ENCODE measurements at places on chromosomes 11 and 22. TPM values are rescaled to one million over a fixed set of nuclear protein-coding genes. Genes with fewer than 3 reads are reported as not detected.

Gene PHOX2A
- total RNA-seq = not detected

Gene TRIM66
- 30.2 TPM for total RNA-seq

Gene MMP10
- total RNA-seq = not detected

Gene APOL4
- 2.7 TPM for total RNA-seq

Gene APOBEC3H
- total RNA-seq = 21.9 TPM

Gene IFITM1
- 306 TPM for total RNA-seq

Gene KCNQ1
- total RNA-seq = 11.4 TPM

Gene PGA5
- total RNA-seq = not detected

Gene PANX2
- total RNA-seq = 3.8 TPM

Gene HTR3A
- not detected for total RNA-seq

Gene MEI1
- total RNA-seq = 73.0 TPM

GRCh38 chr11:29333993-29334775 lies 682.6 kb downstream of the KCNA4 start:
- no peak overlapping the region for H3K4me3 ChIP-seq
- no peak for DNase-seq
- H3K4me1 ChIP-seq = no peaks in the 10 kb centered on the region
- H3K27me3 ChIP-seq = no peaks in the 10 kb centered on the region
- peaks cover 2% of the 10 kb centered on the region for H3K36me3 ChIP-seq

DNA sequence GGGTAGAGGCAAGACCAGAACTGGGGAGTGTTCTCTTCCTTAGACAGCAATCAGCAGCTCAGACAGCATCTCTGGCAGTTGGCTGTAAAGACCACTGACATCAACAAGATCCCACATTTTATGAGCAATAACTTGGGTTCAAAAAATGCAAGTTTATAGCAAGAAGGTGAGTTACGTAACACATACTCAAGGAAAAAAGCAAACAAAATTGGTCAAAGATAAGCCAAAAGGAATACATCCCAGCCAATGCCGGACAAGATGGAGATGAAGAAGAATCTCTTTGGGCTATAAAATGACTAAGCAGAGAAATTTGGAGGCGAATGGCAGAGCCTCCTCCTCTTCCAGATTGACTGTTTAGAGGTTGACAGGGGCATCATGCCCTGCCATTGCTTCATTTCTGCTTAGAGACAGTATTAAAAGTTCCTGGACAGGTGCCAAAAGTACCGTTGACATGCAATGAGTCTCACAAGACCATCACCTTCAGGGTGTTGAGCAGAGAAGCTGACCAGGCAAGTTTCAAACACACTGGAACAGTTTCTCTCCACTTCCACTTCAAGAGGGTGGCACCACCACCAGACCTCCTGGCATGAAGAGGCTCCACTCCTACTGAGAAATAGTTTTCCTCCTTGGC lies 55.9 kb downstream of the ENDOD1 start:
- peaks cover 28% of the 10 kb centered on the region for H3K4me1 ChIP-seq
- no peaks in the 10 kb centered on the region for H3K36me3 ChIP-seq
- H3K4me3 ChIP-seq = no peak overlapping the region
- peaks cover 26% of the 10 kb centered on the region for H3K27me3 ChIP-seq
- no peak overlapping the region for H3K27ac ChIP-seq

- peaks cover 15% of the 10 kb centered on the region for H3K4me1 ChIP-seq
- no peak overlapping the region for H3K27ac ChIP-seq
These were observed 30.2 kb downstream of the C11orf91 start for GRCh38 chr11:33670250-33671011.

DNA sequence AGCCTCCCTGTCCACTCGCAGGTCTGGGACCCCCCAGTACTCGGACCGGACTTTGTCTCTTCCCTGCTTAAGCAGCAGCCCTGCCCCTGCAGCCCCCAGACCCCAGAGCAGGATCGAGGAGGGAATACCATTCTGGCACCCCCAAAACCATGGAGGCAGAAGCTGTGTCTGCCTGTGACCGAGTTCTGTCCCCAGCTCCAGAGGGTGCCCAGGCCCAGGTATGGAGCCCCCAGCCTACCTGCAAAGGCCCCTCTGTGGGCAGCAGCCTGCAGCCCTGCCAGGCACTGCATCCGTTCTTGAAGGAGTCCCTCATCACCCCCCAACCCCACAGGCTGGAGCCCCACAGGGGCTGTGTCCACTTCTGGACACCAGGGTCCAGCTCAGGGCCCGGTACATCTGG lies 163.8 kb downstream of the BRD1 start:
- H3K27me3 ChIP-seq = peaks cover under 1% of the 10 kb centered on the region
- no peak for DNase-seq
- no peak overlapping the region for H3K27ac ChIP-seq
- H3K36me3 ChIP-seq = no peaks in the 10 kb centered on the region

- H3K27ac ChIP-seq = no peak overlapping the region
- no peak for DNase-seq
- H3K27me3 ChIP-seq = peaks cover under 1% of the 10 kb centered on the region
- no peak overlapping the region for H3K4me3 ChIP-seq
- no peaks in the 10 kb centered on the region for H3K36me3 ChIP-seq
- H3K4me1 ChIP-seq = peaks cover 7% of the 10 kb centered on the region
These were observed 12.5 kb upstream of the SYT12 start for GRCh38 chr11:67010296-67010905.

DNA sequence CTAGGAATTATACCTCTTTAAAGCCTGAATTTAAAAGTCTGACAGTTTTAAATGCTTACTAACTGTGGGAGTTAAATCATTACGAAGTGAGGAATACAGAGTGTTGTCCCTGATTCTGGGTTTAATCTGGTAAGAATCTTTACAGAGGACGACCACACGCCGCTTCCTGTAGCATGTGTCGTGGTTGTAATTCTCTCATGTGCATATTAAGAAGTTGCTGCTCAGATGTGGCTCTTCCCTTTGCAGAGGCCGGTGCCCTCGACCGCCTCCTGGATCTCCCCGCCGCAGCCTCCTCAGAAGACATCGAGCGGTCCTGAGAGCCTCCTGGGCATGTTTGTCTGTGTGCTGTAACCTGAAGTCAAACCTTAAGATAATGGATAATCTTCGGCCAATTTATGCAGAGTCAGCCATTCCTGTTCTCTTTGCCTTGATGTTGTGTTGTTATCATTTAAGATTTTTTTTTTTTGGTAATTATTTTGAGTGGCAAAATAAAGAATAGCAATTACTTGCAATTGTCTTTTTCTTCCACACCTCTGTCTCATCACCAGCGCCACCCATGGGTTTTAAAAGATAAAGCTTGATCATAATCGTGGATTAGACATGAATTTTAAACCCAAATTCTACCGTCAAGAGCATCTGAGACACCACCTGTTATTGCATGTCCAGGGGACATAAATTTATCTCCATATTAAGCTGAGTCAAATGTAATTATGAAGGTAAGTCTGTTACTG lies 6.5 kb downstream of the GAL start:
- no peak overlapping the region for H3K27ac ChIP-seq
- peaks cover 23% of the 10 kb centered on the region for H3K4me1 ChIP-seq
- H3K36me3 ChIP-seq = no peaks in the 10 kb centered on the region
- peak overlapping the region; percentile 31 for H3K4me3 ChIP-seq

GRCh38 chr11:75305993-75306392 lies 45.5 kb downstream of the ARRB1 start:
- no peak for DNase-seq
- H3K27me3 ChIP-seq = no peaks in the 10 kb centered on the region
- H3K4me1 ChIP-seq = peaks cover 15% of the 10 kb centered on the region
- H3K36me3 ChIP-seq = no peaks in the 10 kb centered on the region
- H3K4me3 ChIP-seq = no peak overlapping the region

GRCh38 chr11:14350716-14351238 lies 8.2 kb downstream of the RRAS2 start:
- H3K36me3 ChIP-seq = peaks cover 20% of the 10 kb centered on the region
- no peak overlapping the region for H3K27ac ChIP-seq
- no peak overlapping the region for H3K4me3 ChIP-seq
- H3K4me1 ChIP-seq = peaks cover 28% of the 10 kb centered on the region
- no peak for DNase-seq
- H3K27me3 ChIP-seq = no peaks in the 10 kb centered on the region

DNA sequence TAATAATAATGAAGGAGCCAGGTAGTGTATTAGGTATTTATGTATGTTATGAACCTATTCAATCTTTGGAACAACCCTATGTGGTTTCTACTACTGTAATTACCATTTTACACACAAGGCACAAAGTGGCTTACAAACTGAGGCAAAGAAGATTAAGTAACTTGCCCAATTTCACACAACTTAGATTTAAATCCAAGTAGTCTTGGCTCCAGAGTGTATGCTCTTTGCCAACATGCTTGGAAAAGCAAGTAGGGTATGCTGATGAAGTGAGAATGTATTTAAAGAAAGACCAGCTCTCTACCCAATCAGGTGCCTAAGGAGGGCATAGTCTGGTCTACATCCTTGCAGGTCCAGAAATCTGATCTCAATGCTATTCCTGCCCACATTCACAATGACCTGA lies 463.2 kb downstream of the METTL15 start:
- H3K36me3 ChIP-seq = no peaks in the 10 kb centered on the region
- H3K27ac ChIP-seq = no peak overlapping the region
- no peak for DNase-seq
- H3K4me3 ChIP-seq = no peak overlapping the region

DNA sequence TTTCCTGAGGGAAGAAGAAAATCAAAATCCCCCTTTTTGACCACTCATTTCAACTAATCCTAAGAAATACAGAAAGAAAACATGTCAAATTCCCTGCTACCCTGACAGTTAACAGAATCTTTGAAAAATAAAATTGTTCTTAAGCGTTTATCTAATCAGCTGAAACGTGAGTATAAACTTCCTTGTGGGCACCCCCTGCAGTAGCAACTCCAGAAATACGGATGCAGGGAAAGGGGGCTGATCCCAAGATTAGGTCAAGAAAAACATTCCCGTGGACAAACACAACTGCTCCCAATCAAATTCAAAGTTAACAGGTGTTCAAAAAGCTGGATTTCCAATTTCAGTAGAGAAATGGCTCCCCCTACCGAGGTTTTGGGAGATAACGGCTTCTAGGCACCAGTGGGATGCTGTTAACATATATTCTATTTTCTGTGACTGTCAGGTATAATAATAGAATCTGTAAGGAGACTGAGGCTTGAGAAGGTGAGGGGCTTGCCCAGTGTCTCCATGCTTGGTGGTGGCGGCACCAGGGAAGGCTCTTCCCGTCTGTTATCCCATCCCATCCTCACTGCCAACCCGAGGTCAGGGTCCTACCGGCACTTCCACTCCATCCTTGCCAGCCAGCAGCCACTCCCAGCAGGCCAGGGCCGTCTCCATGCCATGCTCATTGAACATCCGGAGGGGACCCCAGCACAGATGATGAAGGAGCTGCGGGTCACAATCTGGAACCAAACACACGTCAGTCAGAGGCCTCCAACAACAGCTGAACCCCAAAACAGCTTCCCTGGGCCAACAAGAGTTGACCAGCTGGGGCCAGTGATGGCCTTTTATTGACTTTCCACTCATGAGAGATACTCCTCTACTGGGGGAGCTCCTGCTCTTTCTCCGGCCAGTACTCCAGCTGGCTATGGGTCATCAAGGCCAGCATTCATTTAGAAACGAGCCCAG lies 32.0 kb upstream of the SERPIND1 start:
- no peaks in the 10 kb centered on the region for H3K27me3 ChIP-seq
- peak; percentile 32 for DNase-seq
- no peaks in the 10 kb centered on the region for H3K4me1 ChIP-seq

GRCh38 chr11:117394221-117394925 lies 66.7 kb downstream of the CEP164 start:
- H3K27ac ChIP-seq = no peak overlapping the region
- H3K36me3 ChIP-seq = peaks cover 27% of the 10 kb centered on the region
- H3K4me3 ChIP-seq = no peak overlapping the region
- no peaks in the 10 kb centered on the region for H3K4me1 ChIP-seq

- no peak overlapping the region for H3K27ac ChIP-seq
- no peaks in the 10 kb centered on the region for H3K27me3 ChIP-seq
- DNase-seq = no peak
- no peak overlapping the region for H3K4me3 ChIP-seq
These were observed 18.6 kb upstream of the ARAP1 start for GRCh38 chr11:72770799-72771198.
